ENCODE measurements at places on chromosomes 3 and 15.

- no peak for DNase-seq
Measured at GRCh38 chr15:90637693-90638092, 79.5 kb upstream of the BLM start.

DNA sequence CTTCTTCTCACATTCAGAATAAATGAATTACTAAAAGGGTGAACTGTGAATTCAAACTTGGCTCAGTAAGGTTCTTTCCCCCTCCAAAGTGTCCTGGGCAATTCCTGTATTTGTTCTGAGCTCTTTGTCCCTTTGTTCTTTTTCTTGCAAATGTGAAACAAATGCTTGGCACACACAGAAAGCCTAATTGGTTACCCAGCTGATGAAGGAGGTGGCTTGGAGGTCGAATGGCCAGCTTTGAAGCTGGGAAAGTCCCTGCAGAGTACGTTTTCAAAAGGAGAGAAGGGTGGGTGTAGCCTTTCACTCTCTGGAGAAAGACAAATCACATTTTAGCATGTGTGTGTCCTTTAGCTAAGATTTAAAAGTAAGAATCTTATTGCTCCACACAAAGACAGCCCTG lies 154.4 kb downstream of the PEX5L start:
- no peak for DNase-seq

GRCh38 chr3:106088304-106088703 lies 219.5 kb upstream of the CBLB start:
- DNase-seq = no peak

- DNase-seq = no peak
Measured at GRCh38 chr15:74453925-74454763, 6.8 kb downstream of the UBL7 start.

- no peak for DNase-seq
Measured at GRCh38 chr3:113339616-113340244, 101.6 kb downstream of the CFAP44 start.

- no peak for DNase-seq
Measured at GRCh38 chr3:171755656-171756055, 54.6 kb downstream of the PLD1 start.

DNA sequence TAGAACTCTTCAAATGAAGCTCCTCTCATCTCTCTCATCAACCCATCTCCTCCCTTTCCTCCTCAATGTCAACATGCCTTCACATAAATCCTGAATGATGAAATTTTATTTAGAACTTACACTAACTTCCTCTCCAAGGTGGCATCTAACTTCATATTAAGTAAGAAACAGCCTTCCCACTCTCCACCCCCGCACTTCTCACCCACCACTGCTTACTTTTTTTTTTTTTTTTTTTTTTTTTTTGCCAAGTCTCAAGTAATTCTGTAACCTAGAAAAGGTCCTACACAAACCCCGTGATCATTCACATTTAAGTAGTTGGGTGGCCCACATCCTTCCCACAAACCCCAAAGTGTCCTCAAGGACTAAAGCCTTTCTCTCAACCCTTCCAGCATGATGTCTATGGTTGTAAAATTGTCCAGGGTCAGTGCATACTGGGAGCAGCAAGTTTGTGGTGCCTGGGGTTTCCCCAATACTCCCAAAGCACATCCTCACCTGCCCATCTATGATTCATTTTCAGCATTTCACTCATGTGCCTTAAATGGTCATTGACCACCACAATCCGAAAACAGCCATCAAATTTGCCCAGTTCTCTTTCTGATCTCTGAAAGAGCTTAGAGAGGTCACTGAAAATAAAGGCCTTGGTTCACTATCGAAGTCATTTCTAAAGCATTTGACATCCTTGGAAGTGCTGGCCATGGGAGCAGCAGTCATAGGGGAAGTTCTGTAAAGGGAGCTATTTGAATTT lies 47.2 kb downstream of the CD86 start:
- DNase-seq = no peak

GRCh38 chr3:150736316-150736719 lies 26.7 kb downstream of the SIAH2 start:
- DNase-seq = no peak

- no peak for DNase-seq
Measured at GRCh38 chr3:59753808-59754450, 704.1 kb upstream of the CFAP20DC start.

DNA sequence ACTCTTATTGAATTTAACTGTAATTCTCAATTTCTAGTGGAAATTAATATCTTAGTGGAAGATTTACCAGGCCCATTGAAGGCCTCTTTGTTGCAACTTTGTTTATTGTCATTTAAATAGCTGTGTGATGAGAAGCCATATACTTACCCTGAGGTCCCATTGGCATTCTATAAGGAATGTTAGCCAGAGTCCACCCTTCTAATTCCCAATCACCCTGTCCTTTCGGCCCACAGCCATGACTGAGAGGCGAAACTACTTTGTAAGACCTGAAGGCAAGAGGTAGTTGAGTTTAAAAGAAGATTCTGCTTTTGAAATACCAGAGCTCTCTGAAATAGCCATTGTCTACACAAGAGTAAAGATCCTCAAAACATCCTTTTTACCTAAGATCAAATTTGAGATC lies 290.5 kb upstream of the RARB start:
- no peak for DNase-seq
